ENCODE measurements at places on chromosomes 12 and 14.

GRCh38 chr12:115661112-115661511 lies 616.4 kb downstream of the MED13L start:
- DNase-seq: no peak

GRCh38 chr12:16002880-16003279 lies 91.7 kb downstream of the DERA start:
- DNase-seq: no peak

GRCh38 chr14:21923820-21924219 lies 250.2 kb upstream of the OR4E1 start:
- DNase-seq: no peak

GRCh38 chr12:113891739-113892520 lies 74.2 kb downstream of the RBM19 start:
- DNase-seq: no peak

- no peak for DNase-seq
These were observed 91.5 kb upstream of the NCOR2 start for GRCh38 chr12:124658806-124659402.

- no peak for DNase-seq
These were observed 29.1 kb downstream of the MTHFD1 start for GRCh38 chr14:64417055-64417770.

- no peak for DNase-seq
These were observed 5.7 kb downstream of the MTRFR start for GRCh38 chr12:123238961-123239360.

DNA sequence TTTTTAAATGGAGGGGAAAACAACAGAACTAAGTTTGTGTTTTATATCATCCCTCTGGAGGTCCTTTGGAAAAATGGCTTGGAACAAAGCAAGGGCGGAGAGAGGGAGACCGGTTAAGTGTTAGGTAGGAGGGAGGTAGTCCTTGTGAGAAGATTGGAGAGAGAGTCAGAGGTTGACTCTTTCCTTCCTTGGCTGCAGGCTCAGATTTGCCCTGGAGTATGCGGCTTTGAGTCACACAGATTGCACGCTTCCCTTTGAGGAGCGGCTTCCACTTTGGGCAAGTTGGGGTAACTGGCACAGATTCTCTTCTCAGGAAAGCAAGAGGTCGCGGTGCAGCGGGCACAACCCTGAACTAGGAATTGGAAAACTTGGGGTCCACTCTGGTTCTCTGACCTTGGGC lies 9.9 kb downstream of the SOCS2 start:
- DNase-seq: no peak

DNA sequence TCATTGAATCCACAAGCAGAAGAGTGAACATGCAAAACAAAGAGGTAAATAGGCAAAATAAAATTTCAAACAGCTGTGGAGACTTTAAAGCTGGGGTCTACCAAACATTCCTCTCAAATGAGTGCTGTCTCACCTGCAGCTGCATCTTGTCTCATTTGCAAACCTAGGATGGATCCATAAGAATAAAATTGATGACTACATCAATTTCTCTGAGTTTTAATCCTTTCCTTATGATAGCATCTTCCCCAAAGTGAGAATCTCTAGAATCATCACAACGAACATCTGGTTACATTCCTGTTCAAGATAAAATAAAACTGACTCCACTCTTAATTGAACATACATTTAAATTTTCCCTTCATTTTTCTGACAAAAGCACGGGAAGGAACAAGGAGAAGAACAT lies 18.2 kb downstream of the SSTR1 start:
- DNase-seq: no peak

- no peak for DNase-seq
These were observed 4.8 kb upstream of the LYZ start for GRCh38 chr12:69343357-69343756.

DNA sequence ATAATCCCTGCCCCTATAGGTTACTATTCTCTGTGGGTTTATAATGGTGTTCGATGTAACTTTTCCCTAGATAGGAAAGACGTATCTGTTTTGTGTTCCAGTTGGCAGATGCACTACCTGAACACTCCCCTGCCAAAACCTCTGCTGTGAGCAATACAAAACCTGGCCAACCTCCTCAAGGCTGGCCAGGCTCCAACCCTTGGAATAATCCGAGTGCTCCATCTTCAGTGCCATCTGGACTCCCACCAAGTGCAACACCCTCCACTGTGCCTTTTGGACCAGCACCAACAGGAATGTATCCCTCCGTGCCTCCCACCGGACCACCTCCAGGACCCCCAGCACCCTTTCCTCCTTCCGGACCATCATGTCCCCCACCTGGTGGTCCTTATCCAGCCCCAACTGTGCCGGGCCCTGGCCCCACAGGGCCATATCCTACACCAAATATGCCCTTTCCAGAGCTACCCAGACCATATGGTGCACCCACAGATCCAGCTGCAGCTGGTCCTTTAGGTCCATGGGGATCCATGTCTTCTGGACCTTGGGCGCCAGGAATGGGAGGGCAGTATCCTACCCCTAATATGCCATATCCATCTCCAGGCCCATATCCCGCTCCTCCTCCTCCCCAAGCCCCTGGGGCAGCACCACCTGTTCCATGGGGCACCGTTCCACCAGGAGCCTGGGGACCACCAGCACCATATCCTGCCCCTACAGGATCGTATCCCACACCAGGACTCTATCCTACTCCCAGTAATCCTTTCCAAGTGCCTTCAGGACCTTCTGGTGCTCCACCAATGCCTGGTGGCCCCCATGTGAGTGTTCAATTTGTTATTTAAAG lies 11.3 kb downstream of the MAPK1IP1L start:
- DNase-seq: no peak

DNA sequence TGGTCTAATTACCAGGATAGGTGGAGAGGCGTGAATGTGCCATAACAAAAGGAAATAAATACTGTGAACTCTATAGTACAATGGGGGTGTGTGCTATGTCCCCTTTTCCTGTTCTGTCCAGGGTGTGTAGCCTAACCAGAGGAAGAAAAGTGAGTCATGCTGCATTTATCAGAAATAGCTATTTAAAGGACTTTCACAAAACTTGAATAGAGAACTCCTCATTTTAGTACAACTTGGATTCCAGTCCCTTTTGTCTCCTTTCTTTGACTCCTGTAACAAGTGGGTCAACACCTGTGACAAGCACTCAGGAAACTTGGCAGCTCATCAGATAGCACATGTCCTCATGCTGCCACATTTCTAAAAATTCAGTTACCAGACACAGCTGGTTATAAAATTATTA lies 123.4 kb downstream of the CCDC91 start:
- DNase-seq: no peak

- no peak for DNase-seq
These were observed 10.7 kb downstream of the BICD1 start for GRCh38 chr12:32117316-32117715.

DNA sequence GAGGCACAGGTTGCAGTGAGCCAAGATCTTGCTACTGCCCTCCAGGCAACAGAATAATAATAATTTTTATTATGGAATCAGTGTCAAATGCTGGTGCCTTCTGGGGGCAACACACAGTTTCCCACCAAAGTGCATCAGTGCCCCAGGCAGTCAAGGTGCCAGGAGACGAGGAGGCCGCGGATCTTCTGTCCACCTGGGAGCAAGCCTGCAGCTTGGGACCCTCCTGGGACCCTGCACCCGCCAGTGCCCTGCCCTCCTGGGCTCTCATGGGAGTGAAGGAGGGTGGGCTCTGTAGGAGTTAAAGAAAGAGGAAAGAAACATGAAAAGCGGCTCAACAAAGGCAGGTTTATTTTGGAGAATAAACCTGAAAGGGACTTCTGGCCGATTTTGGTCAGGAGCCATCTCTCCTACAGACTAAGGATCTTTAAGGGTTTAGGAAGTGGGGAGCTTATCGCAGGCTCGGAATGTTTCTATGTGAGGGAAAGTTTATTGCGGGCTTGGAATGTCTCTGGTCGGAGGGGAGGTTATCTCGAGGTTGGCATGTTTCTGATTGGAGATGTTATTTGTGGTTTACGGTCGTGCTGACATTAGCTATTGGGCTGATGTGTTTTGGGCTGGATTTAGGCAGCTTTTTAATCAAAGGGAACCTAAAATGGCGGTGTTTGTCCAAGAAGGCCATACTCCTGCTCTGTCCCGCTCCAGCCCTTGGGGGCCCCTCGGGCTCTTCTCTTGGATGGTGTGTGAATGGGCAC lies 1.1 kb upstream of the ASPG start:
- DNase-seq: no peak

- no peak for DNase-seq
These were observed 86.6 kb downstream of the KITLG start for GRCh38 chr12:88493636-88494035.

GRCh38 chr12:24591715-24592440 lies 357.0 kb downstream of the BCAT1 start:
- no peak for DNase-seq

- DNase-seq: no peak
These were observed 24.0 kb downstream of the RNF34 start for GRCh38 chr12:121423682-121424623.

GRCh38 chr12:111274777-111275176 lies 94.1 kb downstream of the PHETA1 start:
- DNase-seq: no peak

- no peak for DNase-seq
These were observed 830 bp upstream of the LPCAT3 start for GRCh38 chr12:7019043-7019569.

- no peak for DNase-seq
These were observed 6.8 kb upstream of the SYNE3 start for GRCh38 chr14:95523051-95523814.

GRCh38 chr14:78530078-78530477 lies 359.9 kb downstream of the NRXN3 start:
- peak; percentile 69 for DNase-seq

- no peak for DNase-seq
These were observed 146.5 kb downstream of the ETV6 start for GRCh38 chr12:11795913-11796459.

- DNase-seq: no peak
These were observed 393.5 kb downstream of the CCDC91 start for GRCh38 chr12:28583701-28584261.

GRCh38 chr14:41605550-41606281 lies 960 bp upstream of the LRFN5 start:
- DNase-seq: peak; percentile 76

GRCh38 chr12:573232-573631 lies 90.0 kb downstream of the NINJ2 start:
- no peak for DNase-seq

DNA sequence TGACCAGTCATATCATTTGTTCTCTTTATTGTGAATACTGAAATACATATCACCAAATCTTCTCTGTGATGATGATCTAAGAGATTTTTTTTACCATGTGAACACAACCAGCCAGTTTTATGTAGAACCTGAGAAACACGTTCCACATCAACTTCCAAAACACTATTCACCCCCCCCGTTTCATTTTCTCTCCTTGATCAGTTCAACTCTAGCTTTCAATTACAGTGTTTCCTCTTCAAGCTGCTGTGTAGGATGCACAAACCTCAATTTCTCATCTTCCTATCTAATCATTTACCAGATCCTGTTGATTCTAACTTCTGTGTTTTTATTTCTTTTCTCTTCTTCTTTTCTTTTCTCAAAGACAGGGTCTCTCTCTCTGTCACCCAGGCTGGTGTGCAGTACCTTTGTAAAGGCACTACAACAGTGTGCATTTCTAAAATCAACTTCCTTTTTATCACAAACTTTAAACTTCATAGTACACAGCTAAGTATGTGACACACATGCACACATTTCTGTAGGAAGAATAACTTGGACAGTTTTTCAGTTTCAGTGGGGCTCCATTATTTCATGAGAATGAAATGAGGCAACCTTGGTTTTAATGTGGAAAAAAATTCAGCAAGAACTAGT lies 149.9 kb upstream of the FBXO33 start:
- DNase-seq: no peak

- no peak for DNase-seq
These were observed 524.7 kb upstream of the TMEM132C start for GRCh38 chr12:127742231-127742630.

- DNase-seq: no peak
These were observed 205.4 kb downstream of the NAV3 start for GRCh38 chr12:78035901-78036606.

DNA sequence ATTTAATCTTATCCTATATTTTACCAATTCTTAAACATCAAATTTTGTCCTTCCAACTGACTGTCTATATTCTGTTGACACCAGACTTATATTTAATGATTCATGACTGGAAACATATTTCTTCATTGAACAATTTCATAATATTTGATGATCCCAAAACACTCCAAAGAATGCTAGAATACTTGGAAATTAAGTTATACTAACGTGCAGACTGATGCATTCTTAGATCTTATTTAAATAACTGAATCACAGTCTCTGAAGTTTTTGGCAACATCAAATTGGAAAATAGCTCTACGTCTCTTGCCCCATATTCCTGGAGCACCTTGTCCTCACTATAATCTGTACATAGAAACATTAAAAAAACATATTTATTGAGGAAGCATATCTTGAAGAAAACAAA lies 127.4 kb downstream of the HMGA2 start:
- DNase-seq: no peak

DNA sequence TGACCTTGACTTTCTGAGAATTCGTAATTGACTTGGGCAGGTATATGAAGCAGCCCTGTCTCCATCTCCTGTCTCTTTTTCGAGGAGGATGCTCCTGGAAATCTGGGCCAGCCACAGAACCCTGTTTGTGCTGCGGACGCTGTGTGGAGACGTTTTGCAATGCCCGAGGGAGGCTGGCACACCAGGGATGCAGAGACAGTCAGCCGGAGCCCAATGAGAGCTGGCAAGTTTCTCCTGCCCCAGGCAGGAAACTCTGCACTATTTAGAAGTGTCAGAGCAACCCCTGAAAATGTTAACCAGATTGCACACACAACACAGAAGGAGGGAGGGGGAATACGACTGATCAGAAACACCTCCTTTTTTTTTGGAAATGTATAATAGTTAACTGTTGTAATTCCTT lies 103.2 kb upstream of the DYRK2 start:
- no peak for DNase-seq

- DNase-seq: no peak
These were observed 14.7 kb downstream of the SLC2A14 start for GRCh38 chr12:7857971-7858370.

DNA sequence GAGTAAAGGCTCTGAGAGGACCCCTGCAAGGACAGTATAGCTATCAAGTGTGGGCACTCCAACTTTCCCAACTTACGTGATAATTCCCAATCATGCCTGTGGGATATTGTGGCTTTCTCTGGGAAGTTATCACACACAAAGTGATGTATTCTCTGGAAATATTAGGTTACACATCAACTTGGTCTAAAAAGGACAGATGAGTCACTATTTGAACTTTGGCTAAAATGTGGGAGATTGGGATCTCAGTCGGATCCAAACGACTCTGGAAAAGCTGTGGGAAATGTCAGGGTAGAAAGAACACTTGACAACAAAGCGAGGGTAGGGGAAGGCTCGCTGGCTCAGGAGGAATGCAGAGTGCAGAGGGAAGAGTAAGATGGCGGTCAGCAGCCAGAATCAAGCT lies 1048.9 kb downstream of the BCL11B start:
- no peak for DNase-seq

All from WTC11 (cell line).